ENCODE measurements at places on chromosomes 2 and 18. TPM values are rescaled to one million over a fixed set of nuclear protein-coding genes. Genes with fewer than 3 reads are reported as not detected.

GRCh38 chr2:171957061-171957460 lies 34.8 kb downstream of the HAT1 start:
- no peaks in the 10 kb centered on the region for H3K4me1 ChIP-seq
- no peak overlapping the region for H3K27ac ChIP-seq
- DNase-seq = no peak

- H3K4me3 ChIP-seq = no peak overlapping the region
- H3K27me3 ChIP-seq = no peaks in the 10 kb centered on the region
- H3K4me1 ChIP-seq = no peaks in the 10 kb centered on the region
- no peak overlapping the region for H3K27ac ChIP-seq
- no peak for DNase-seq
- H3K36me3 ChIP-seq = no peaks in the 10 kb centered on the region
Observed at GRCh38 chr2:210086292-210086691, 83.9 kb downstream of the RPE start.

- H3K27me3 ChIP-seq = no peaks in the 10 kb centered on the region
- H3K36me3 ChIP-seq = peaks cover 27% of the 10 kb centered on the region
- no peak overlapping the region for H3K4me3 ChIP-seq
- H3K4me1 ChIP-seq = peaks cover 29% of the 10 kb centered on the region
- no peak overlapping the region for H3K27ac ChIP-seq
Observed at GRCh38 chr2:65018141-65018582, 29.0 kb downstream of the SLC1A4 start.

- no peak for DNase-seq
- H3K27ac ChIP-seq = peak overlapping the region; percentile 32
- no peaks in the 10 kb centered on the region for H3K27me3 ChIP-seq
- H3K4me1 ChIP-seq = peaks cover 13% of the 10 kb centered on the region
Observed at GRCh38 chr2:47079515-47080412, 75.3 kb downstream of the STPG4 start.

DNA sequence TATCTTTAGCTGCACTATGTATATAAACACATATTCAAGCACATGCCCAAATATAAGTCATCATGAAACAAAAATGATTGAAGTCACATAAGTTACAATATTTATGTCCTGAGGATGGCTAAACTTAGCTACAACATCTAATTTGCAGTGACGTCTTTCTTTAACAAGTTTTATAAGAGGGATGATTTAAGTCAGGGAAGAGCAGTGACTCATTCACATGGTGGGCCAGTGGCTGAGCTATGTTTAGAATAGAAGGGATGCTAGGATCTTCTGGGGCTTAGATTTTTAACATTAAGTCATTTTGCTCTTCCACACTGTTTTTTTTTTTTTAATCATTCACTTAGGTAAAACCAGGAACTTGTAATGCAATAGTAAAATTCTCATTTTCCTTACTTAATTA lies 22.3 kb downstream of the ADCYAP1 start:
- H3K27ac ChIP-seq = no peak overlapping the region
- no peaks in the 10 kb centered on the region for H3K4me1 ChIP-seq
- no peak for DNase-seq
- H3K36me3 ChIP-seq = no peaks in the 10 kb centered on the region
- H3K4me3 ChIP-seq = no peak overlapping the region

Gene SERPINB11
- total RNA-seq = not detected

All from B cell (primary cell).